ENCODE measurements at places on chromosomes 11 and 22.

- no peak for DNase-seq
These were observed 34.8 kb upstream of the SOX10 start for GRCh38 chr22:38018938-38019827.

DNA sequence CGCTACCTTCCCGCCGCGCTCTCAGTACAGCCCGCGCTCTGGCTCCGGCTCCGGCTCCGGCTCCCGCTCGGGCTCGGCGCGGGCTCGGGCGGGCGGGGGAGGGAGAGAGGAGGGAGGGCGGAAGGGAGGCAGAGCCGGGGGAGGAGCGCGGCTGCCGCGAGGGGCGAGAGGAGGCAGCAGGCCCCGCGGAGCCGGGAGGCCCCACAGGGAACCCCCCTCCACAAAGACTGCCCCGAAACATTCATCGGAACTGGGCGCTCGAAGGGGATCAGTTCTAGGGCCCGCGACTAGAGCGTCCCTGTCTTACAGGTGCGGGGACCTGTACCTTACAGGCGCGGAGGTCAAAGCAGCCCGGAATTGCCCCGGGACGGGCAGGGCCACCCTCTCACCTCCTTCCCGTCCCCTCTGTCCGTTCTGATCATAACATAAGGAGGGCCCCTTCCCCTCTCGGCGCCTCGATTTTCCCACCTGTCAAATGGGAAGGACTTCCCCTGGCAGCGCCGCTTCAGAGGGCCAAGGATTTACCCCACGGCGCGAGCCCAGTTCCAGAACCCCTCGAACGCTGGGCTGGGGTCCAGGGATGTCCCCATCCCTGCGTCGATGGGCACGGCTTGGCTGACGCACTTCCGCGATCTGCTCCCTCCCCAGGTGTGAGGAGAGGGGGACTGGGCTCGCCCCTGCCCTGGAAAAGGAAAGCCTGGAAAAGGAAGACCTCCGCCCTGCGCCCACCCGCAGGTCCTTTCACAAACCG is at the start of gene SHISA8:
Gene SHISA8 (minus strand): TSS at position 40 of the 751 bp plus-strand sequence. CDS start 407 bp downstream, outside the sequence.
- DNase-seq = no peak

DNA sequence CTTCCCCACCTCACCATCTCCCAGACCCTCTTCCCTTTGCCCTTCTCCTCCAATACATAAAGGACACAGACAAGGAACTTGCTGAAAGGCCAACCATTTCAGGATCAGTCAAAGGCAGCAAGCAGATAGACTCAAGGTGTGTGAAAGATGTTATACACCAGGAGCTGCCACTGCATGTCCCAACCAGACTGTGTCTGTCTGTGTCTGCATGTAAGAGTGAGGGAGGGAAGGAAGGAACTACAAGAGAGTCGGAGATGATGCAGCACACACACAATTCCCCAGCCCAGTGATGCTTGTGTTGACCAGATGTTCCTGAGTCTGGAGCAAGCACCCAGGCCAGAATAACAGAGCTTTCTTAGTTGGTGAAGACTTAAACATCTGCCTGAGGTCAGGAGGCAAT is 58.2 kb downstream of the TIMP3 start:
- no peak for DNase-seq

DNA sequence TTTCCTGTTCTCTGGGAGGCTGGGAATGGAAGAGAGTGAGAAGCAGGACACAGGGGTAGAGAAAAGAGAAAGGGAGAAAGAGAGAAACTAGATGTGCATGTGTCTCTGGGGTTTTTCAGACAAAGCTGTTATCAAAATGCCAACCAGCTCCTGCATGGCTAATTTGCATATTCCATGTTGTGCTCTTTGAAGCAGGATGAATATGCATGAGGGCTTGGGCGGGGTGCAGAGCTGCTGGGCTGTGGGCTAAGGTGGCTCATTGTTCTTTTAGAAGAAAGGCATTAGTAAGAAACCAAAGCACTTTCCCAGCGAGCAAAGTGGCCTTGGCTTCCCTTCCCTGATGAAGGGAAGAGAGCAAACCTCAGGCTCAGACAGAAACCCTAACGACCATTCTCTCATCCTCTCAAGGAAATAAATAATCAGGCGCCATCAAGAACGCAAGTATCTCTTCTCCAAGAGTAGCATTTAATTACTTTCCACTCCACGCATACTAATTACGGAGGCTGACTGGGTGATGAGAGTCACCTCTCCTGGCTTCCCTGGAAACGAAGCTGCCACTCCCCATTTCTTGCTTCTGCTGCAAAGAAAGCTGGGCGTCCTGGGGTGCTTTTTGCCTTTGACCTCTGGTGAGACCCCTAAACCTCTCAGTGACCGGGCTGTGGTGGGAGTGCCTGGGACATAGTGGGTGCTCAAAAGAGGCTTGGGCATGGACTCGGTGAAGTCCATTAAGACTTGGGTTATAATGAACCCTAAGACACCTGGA is 54.2 kb downstream of the FEZ1 start:
- DNase-seq = no peak

- no peak for DNase-seq
These were observed 11.0 kb upstream of the HEPHL1 start for GRCh38 chr11:94010136-94010535.

All from RKO (cell line).